ENCODE measurements at places on chromosomes 7 and 10.

- DNase-seq, result no peak
Observed at GRCh38 chr7:134723892-134724291, 55.5 kb upstream of the CALD1 start.

DNA sequence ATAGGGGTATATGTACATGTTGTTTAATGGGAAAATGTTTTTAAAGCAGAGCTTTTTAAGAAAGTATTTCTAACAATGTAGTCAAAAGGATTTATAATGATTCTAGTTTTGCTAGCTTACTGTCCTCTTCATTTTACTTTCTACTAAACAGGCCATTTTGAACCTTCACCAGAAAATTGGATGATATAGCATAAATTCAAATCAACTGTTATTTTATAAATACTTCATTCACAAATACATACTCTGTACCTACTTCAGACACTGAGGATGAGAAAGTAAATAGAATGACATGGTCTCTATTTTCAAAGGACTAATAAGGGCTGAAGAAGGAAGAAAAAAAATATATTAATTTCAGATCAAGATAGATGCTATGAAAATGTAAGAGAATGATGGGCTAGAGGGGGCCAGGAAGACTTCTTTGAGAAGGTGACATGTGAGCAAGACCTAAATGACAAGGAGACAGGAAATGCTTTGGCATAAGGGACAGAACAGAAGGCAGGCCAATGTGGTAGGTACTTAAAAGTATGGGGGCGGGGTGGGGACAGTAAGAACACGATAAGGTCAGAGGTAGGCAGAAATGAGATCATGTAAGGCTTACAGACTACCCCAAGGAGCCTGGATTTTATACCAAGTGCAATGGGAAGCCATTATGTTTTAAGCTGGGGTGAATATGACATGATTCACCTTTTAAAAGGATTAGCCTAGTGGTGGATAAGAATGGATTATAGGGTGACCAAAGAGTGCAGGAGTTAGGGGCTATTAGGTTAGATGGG, 5.2 kb downstream of the NAMPT start:
- no peak for DNase-seq

DNA sequence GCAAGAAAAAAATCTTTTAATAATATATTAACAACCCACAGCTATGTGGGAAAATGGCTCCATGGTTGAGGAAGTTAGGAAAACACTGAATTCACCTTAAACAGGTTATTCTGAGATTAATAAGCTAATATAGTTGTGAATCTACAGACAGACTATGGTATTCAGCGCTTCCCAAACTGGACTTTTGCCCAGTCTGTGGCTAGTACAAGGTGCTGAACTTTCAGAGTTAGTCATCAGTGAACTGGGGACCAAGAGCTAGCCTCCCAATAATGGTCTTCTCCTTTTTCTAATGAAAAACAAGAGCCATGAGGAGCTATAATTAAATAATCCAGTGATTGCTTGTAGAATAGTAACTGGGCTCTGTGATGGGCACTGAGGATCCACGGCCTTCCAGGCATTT, 65.3 kb downstream of the FRMPD2 start:
- DNase-seq, result no peak

GRCh38 chr7:98703916-98704315, 86.8 kb downstream of the NPTX2 start:
- DNase-seq, result no peak

- no peak for DNase-seq
Observed at GRCh38 chr7:11430841-11431240, 401.2 kb downstream of the THSD7A start.

GRCh38 chr7:3880228-3880987, 579.4 kb downstream of the SDK1 start:
- DNase-seq, result peak; percentile 89

GRCh38 chr7:27099453-27100370, 2.8 kb downstream of the HOXA2 start:
- DNase-seq, result no peak

DNA sequence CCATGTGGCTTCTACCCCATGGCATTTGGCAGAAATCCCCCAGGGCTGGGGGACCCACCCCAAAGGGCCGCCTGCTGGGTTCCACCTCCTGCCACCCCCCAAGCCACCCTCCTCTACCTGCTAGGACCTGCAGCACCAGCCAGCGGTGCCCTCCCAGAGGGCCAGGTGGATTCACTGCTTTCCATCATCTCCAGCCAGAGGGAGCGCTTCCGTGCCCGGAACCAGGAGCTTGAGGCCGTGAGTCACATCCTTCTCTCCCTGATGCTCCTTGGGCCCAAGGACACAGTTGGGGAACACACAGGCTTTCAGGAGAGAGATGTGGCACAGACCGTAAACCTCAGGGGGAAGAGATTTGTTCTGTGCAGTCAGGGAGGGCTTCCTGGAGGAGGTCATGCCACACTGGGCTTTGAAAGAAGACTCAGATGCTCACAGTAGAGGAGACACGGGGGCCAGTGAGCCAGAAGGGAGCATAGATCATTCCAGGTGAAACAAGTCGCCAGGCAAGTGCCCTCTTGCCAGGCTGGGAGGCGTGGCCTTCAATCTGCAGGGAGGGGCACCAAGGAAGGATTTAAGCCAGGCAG, 11.5 kb upstream of the SH2B2 start:
- DNase-seq, result no peak

- DNase-seq, result peak; percentile 53
Observed at GRCh38 chr10:118108194-118109026, 61.7 kb upstream of the RAB11FIP2 start.

DNA sequence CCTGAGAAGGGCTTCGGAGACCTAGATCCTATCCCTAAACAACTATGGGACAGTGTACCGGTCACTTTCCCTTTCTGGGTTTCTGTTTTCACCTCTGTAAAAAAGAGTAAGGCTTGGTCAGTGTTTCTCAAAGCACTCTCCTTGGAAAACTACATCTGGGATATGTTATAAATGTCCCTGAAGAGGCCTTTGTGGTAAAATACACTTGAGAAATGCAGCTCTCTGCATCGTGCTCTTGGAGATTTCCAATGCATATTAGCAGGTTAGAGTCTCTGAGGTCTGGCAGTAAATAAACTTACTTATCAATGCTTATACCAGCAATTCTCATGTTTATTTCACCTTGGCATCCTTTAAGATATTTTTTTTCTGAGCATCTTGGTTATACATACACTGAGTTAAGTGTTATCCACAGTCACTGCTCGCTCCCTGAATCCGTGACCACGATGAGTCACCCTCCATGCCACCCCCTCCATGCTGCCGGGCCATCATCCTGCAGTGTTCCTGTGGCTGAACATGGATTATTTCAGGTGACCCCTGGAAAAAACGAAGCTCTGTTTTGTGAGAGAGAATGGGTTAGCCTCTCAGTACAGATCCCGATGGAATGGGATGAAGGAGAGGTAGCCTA, 3.3 kb upstream of the TBXAS1 start:
- no peak for DNase-seq

DNA sequence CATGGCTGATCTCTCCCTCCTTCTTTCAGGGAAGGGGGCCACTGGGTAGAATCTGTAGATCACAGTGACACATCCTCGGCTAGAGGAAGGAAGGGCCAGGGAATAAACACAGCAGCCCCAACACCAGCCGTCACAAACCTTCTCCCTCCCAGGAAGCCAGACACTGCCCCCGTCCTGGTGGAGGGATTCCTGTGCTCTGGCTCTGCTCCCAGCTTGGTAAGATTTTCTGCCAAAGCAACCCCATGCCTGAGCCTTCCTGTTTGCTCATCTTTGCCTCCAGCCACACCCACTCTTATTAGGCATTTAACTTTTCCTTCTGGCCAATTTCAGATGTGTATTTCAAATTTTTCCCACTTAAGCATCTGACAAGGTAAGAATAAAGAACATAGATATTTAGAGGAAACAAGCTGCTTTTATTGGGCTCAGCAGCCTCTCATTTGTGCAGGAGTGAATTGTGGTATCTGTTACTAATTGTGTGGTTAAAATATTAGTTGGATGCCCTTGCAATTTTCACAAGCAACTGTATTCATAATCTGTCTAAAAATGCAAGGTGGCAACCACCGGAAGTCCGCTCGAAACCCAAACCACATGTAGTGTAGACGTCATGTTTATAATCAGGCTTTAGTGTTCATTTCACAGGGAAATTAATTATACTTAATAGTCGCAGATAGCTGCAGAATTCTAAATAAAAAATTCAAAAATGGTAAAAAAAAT, 13.2 kb upstream of the NPS start:
- no peak for DNase-seq

- no peak for DNase-seq
Observed at GRCh38 chr10:4270116-4270515, 485.1 kb upstream of the KLF6 start.

DNA sequence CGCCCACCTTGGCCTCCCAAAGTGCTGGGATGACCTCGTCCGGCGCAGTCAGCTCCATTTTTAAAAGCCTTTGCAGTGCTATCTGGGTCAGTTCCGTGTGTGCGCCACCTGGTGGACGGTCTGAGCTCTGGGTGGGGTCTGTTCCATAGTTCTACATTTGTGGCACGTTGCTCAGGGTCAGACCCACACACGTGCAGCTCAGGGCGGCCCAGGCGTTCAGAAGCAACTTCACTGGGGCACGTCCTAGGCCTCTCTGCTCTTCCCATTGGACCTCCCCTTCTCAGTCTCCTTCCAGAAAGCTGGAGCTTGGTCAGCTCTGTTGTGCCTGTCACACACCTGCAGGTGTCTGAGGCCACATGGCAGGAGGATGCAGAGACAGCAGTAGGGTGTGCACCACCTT, 137.9 kb downstream of the DNAJB6 start:
- DNase-seq, result no peak

- no peak for DNase-seq
Observed at GRCh38 chr7:41698726-41699125, 4.2 kb downstream of the INHBA start.

DNA sequence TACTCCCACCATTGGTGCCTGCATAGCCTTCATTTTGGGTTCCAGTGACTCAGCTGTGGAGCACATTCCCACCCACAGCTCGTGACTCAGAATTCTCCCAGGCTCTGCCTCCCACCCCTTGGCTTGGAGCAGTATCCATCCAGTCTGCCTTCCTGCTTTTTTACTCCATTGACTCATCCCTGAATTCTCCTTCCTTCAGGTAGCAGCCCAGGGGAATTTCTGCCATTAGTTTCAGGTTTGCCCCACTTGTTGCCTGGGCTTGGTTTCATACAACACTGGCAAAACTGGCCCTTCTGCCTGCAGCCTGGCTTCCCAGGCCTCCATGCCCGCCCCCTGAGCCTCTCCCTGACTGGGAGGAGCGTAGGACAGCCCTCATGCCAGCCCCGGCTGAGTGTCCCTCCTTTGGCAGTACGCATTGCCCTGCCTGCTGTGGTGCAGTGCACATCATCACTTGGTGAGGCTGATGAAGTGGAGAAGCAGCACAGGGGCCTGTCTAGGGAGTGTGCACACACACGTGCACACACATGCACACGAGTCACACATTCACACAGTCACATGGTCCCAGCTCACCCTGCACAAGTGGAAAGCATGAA, 55.0 kb downstream of the SNX10 start:
- DNase-seq, result no peak

- no peak for DNase-seq
Observed at GRCh38 chr7:55065079-55065478, 46.3 kb downstream of the EGFR start.

DNA sequence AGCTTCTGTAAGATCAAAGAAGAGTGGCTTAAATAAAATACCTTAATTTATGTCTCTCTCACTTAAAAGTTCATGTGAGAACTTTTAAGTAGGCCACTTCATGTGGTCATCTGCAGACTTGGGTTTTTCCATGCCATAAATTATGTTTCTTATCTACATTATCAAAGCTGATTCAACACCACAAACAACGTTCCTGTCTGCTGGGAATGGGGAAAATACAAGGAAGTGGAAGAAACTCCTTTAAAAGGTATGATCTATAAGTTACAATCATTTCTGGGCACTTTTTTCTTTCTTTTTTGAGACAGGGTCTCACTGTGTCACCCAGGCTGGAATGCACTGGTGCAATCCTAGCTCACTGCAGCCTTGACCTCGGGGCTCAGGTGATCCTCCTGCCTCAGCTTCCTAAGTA, 16.9 kb upstream of the OTUD1 start:
- no peak for DNase-seq

DNA sequence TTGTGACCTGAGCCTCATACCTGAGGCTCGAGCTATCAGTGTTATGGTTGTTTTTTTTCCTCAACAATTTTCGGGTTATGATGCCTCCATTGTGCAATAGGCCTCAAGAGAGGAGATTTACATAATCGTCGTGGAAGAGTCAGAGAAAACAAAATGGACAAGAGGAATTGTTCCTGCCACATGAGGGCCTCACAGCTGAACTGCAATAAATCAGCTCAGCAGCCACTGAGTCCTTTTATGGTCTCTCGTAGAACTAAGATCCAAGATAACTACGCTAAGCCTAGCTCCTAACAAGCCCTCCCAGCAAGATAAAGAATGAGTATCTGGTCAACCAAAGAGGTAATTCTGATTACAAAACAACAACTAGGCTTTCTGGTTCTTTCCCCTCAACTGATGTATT, 336.8 kb downstream of the WDR11 start:
- DNase-seq, result no peak

- no peak for DNase-seq
Observed at GRCh38 chr10:62430881-62431280, 56.7 kb downstream of the ZNF365 start.

- DNase-seq, result no peak
Observed at GRCh38 chr7:17965603-17966002, 25.3 kb upstream of the SNX13 start.

Measured in COR-L47 (cell line).